ENCODE measurements at places on chromosomes 4 and X.

DNA sequence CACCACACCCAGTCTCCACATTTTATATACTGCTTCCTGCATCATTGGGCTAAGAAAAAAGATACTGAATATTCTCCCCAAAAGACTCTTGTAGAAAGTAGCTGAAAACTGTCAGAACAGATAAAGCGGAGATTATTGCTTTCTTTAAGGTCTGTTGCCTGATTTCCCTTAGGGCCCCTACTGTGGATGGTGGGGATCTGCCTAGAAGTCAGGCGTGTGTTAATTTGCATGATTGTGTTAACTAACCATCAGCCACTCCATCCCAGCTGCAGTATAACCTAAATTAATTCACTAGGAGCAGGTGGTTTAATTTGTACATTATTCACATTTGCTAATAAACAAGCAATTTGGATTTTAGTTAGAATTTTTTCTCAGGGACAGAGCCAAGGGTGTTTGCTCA lies 360.3 kb downstream of the FBXW7 start:
- no peak for DNase-seq

DNA sequence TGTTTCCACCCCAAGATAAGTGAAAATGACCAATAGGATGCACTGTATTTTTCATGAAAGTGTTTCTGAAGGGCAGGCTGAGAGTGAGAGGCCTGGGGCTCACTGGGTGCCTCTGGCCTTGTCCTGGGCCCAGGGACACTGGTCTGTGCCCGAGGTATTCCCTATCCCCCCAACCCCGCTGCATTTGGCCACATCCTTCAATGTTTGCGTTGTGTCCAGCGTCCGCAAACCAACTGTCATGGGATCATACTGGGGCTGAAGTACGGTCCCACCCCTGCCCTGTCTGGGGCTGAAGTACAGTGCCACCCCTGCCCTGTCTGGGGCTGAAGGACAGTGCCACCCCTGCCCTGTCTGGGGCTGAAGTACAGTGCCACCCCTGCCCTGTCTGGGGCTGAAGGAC lies 22.0 kb upstream of the MSANTD1 start:
- no peak for DNase-seq

DNA sequence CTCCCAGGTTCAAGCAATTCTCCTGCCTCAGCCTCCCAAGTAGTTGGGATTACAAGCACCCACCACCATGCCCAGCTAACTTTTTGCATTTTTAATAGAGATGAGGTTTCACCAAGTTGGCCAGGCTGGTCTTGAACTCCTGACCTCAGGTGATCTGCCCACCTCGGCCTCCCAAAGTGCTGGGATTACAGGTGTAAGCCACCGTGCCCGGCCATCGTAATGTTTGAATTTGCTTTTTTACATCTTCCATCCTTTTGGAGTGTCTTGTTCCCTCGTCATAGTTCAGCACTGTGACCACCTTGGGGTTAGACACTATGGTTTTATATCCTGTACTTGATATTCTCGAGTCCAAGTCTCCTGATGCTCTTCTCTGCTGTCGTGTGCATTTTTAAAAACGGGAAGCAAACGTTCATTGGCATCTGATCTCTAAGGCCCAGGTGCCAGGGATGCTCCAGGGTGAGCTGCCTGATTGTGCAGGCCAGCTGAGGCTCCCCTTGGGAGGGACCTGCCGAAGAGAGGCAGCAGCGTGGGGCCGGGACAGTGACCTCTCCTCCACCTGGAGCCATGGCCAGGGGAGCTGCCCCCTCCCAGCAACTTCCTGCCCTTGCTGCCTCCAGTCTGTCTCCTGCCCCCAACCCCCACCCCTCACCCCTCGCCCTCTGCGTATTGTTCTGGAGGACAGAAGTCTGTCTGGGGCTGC lies 16.7 kb downstream of the DGKQ start:
- DNase-seq, result no peak

GRCh38 chr4:25171201-25171865 lies 11.1 kb upstream of the SEPSECS start:
- DNase-seq, result no peak

- no peak for DNase-seq
Measured at GRCh38 chr4:96102541-96103026, 262.7 kb downstream of the PDHA2 start.

GRCh38 chr4:8741513-8742226 lies 130.0 kb downstream of the HMX1 start:
- DNase-seq, result no peak

GRCh38 chrX:150602743-150603142 lies 34.3 kb downstream of the MTM1 start:
- no peak for DNase-seq

- no peak for DNase-seq
Measured at GRCh38 chr4:133638751-133639150, 489.7 kb downstream of the PCDH10 start.

DNA sequence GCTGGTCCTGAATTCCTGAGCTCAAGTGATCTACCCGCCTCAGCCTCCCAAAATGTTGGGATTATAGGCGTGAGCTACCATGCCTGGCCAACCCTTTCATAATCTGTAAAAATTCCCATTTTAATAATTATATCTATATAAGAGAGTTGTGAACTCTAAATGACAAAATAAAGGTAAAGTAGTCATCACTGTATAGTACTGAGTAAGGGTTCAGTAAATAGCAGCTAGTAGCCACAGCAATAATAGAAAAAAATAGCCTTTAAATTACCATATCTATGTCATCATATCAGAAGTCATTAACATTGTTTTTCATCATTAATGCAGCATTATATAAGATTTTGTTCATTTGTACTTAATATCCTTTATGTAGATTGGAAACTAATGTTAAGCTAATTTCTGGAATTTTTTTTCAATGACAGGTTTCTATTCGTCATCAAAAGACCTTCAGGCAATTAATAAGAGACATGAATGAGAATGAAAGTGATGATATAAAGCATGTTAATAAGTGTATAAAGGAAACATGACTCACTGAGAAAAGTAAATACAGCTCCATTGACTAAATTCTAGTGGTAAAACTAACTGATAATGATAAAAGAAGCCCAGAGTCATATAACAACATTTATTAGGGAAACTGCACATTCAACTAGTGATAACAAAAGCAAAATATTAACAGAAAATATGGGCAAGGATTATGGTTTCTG lies 85.9 kb upstream of the UGT8 start:
- DNase-seq, result no peak

DNA sequence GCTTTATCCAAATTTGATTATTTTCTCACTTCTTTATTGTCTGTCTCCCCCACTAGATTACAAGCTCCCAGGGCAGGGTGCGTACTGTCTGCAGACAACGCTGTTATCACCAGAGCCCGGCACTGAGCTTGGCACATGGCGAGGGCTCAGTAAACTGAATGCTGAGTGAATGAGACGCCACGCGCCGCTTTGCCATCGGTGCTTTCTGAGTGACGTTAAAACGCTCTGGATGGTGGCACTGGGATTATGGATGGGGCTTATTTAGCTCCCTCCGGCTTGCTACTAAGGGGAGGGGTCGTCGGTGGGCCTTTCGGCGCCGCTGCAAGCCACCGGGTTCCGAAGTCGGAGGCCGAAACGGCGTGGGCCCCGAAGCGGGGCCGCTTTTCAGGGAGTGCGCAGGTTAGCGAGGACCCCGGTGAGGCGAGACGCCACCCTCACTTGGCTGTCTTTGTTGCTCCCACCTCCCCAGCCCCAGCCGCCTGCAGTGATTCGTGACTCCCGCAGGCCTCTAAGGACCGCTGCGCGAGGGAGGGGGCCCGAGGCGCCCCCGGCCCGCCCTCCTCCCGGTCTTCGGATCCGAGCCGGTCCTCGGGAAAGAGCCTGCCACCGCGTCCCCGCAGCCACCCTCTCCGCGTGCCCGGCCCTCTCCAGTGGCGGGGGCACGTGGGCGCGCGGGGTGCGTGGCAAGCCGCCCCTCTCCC lies 569 bp upstream of the FHL1 start:
- no peak for DNase-seq

- no peak for DNase-seq
Measured at GRCh38 chr4:84420608-84421007, 78.5 kb downstream of the NKX6-1 start.

GRCh38 chr4:63619771-63620170 lies 789.5 kb downstream of the TECRL start:
- DNase-seq, result no peak

DNA sequence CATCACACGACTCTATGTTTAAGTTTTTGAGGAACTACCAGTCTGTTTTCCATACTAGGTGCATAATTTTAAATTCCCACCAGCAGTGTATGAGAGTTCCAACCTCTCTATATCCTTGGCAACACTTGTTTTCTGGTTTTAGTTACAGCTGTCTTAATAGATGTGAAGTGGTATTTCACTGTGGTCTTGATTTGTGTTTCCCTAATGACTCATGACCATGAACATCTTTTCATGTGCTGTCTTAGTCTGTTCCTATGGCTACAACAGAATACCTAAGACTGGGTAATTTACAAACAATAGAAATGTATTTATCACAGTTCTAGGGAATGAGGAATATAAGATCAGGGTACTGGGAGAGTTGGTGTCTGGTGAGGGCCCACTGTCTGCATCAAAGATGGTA lies 51.5 kb upstream of the GPR78 start:
- DNase-seq, result no peak

DNA sequence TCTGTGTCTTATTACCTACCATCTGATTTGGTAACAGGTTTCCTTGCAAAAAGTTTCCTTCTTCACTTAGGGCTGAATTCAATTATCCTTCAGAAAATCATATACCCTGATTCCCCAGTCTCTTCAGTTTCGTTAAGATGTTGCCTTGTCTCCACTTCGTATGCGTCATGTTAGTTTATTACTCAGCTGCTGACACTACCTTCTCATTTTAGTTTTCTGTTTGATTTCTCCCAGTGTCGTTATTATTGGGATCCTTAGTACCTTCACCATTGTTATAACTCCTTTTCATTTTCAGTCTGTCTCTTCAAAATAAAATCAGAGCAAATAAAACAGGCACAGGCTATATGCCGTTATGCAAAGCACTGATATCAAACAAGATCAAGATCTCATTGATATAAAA lies 87.5 kb upstream of the RBPJ start:
- no peak for DNase-seq

DNA sequence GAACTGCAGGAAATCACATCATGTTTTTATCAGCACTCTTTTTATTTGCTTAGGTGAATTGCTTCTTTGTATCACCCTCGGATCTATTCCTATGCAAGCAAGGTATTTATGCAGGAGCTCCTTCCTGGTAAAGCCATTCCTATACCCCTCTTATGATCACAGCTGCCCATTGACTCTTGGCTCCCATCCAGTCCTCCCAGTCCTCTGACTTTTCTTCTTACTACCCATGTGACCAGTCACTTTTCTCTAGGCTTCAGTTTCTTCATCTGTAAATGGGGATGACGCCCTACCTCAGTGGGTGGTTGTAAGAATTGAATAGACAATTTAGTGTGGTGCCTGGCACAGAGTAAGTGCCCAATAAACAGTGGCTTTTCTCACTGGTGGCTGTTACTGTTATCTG lies 144.9 kb downstream of the FHIP1A start:
- DNase-seq, result no peak

GRCh38 chr4:15340902-15341732 lies 86.7 kb upstream of the C1QTNF7 start:
- no peak for DNase-seq

DNA sequence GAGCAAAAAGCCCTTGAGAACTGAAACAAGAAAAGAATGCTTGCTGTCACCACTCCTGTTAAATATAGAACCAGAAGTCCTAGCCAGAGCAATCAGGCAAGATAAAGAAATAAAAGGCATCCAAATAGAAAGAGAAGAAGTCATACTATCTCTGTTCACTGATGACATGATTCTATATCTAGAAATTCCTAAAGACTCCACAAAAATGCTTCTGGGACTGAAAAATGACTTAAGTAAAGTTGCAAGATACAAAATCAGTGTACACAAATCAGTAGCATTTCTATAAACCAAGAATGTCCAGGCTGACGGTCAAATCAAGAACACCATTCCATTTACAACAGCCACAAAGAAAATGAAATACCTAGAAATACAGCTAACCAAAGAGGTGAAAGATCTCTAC lies 552.7 kb upstream of the SLIT2 start:
- DNase-seq, result no peak

- no peak for DNase-seq
Measured at GRCh38 chrX:20181598-20182329, 40.1 kb upstream of the EIF1AX start.

DNA sequence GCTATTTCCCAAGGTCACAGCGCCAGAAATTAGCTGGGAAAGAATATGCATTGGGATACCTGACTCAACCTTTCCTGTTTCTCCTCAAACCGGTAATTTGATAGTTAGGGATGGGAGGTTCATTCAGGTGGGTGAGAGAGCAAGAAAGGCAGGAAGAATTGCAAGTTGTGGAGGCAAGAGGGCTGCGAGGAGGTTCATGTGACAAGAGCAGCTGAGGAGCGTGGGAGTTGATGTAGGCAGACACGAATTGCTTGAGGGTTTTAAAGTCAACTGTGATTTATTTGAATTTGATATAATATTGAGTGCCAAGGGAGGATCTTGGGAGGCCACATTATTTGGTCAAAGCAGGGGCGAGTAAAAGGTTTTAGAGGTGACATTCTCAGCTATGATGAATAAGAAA lies 329.0 kb downstream of the STIM2 start:
- no peak for DNase-seq

- no peak for DNase-seq
Measured at GRCh38 chr4:98210281-98210680, 50.9 kb upstream of the RAP1GDS1 start.

- DNase-seq, result peak; percentile 65
Measured at GRCh38 chr4:38980903-38981676, 51.1 kb downstream of the TMEM156 start.

- peak; percentile 82 for DNase-seq
Measured at GRCh38 chrX:110086916-110087484, 84.1 kb downstream of the TMEM164 start.

DNA sequence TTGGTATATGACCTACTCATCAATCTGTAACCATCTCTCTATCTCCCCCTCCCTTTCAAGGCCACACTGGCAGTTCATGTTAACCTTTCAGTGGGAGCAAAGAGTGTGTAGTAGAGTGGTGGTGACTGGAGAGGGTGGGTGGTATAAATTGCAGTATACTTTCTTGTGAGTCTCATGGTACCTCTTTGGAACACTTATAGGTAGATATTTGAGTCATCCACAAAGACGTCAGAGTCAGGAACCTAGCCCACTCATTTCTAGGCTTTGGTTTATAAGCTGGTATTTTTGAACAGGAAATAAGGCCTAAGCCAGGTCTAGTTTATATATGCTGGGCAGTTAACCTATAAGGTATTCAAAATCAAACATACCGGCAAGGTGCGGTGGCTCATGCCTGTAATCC lies 36.3 kb downstream of the RLIM start:
- DNase-seq, result no peak

DNA sequence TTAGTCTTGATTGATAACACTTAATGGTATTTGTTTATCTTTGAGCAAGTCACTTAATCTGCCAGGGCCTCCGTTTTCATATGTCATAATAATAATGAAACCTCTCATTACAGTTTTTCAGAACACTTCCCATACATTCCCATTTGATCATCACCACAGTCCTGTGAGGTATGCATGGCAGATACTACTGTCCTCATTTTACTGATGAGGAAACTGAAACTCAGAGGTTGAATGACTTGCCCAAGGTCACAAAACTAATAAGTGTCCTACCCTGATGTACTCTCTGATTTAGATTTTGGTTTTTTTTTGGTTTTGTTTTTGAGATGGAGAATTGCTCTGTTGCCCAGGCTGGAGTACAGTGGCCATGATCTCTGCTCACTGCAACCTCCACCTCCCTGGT lies 25.7 kb downstream of the ZFX start:
- no peak for DNase-seq

GRCh38 chr4:107216379-107216778 lies 180.3 kb upstream of the DKK2 start:
- no peak for DNase-seq
